ENCODE measurements at places on chromosomes 1 and 21. TPM values are rescaled to one million over a fixed set of nuclear protein-coding genes. Genes with fewer than 3 reads are reported as not detected.

Gene CSDE1
- 760 TPM for total RNA-seq

Gene AADACL3
- total RNA-seq, result not detected

Gene WDTC1
- total RNA-seq, result 13.0 TPM

Gene NOS1AP
- 1.1 TPM for total RNA-seq

Gene HENMT1
- 2.6 TPM for total RNA-seq

Gene NBPF3
- total RNA-seq, result 14.3 TPM

Gene RGS13
- total RNA-seq, result not detected

Gene IL22RA1
- total RNA-seq, result not detected

Gene DPH2
- total RNA-seq, result 23.4 TPM

Gene TMEM50B
- 34.4 TPM for total RNA-seq

Gene GPR3
- 0.46 TPM for total RNA-seq

Gene OR6F1
- not detected for total RNA-seq

Gene NKAIN1
- not detected for total RNA-seq

Gene AQP10
- total RNA-seq, result under 0.01 TPM

Gene FHAD1
- total RNA-seq, result 0.91 TPM

Gene TEX38
- total RNA-seq, result not detected

Gene RBP7
- not detected for total RNA-seq

Gene KPRP
- total RNA-seq, result not detected

Gene PEAR1
- 8.1 TPM for total RNA-seq

Data from epithelial cell of umbilical artery (primary cell).